Osteocyte (in vitro differentiated cells): ENCODE measurements at places on chromosomes 12 and 14. TPM values are rescaled to one million over a fixed set of nuclear protein-coding genes. Genes with fewer than 3 reads are reported as not detected.

The PZP gene
- not detected in 2 replicates for total RNA-seq

The SLCO1B3 gene
- not detected in 2 replicates for total RNA-seq

- peaks cover 96% of the 10 kb centered on the region for H3K27me3 ChIP-seq
- H3K27ac ChIP-seq = no peak overlapping the region
- H3K36me3 ChIP-seq = no peaks in the 10 kb centered on the region
- H3K4me3 ChIP-seq = no peak overlapping the region
Observed at GRCh38 chr12:114698566-114699163, 14.7 kb upstream of the TBX3 start.

- peaks cover 32% of the 10 kb centered on the region for H3K4me1 ChIP-seq
- no peaks in the 10 kb centered on the region for H3K27me3 ChIP-seq
- H3K36me3 ChIP-seq = peaks cover 10% of the 10 kb centered on the region
- no peak for DNase-seq
Observed at GRCh38 chr12:122059203-122059960, 19.2 kb upstream of the MLXIP start.

GRCh38 chr12:62210422-62210821, 49.8 kb upstream of the USP15 start:
- peaks cover 38% of the 10 kb centered on the region for H3K27me3 ChIP-seq
- H3K4me3 ChIP-seq = no peak overlapping the region
- H3K36me3 ChIP-seq = no peaks in the 10 kb centered on the region
- no peak overlapping the region for H3K27ac ChIP-seq
- DNase-seq = no peak
- H3K4me1 ChIP-seq = no peaks in the 10 kb centered on the region

DNA sequence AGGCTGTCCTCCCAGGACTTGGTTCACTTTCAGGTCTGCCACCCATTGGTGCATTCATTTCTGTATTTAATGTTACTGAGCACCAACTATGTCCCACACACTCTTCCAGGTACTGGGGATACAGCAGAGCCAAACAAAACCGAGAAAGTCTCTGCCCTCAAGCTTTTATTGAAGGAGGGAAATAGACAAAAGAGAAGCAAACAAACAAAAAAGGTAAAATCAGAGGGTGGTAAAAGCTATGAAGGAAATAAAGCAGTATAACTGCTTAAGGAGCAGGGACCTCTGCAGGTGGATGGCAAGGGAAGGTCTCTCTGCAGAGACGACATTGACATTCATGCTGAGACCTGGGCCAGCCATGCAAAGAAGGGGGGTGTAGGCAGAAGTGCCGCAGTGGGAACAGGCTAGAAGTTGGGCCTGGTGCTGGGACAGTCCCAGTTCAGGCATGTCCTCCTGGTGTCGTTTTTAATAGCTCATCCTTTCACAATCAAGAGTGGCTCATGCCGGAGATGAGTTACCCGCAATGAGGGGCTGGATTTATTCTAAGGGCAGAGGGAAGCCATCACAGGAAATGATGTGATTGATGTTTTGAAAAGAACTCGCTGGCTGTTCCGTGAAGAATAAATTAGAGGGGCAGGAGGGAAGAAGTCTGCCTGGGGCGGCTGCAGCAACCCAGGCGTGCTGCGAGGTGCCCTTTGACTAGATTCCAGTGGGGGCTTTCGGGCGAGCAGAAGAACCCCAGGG, 72.8 kb downstream of the IRF2BPL start:
- peaks cover 88% of the 10 kb centered on the region for H3K4me1 ChIP-seq
- DNase-seq = no peak
- H3K27ac ChIP-seq = peak overlapping the region; percentile 98
- peak overlapping the region; percentile 54 for H3K4me3 ChIP-seq

- H3K27ac ChIP-seq = no peak overlapping the region
- H3K27me3 ChIP-seq = peaks cover 6% of the 10 kb centered on the region
- DNase-seq = no peak
- H3K4me1 ChIP-seq = peaks cover 8% of the 10 kb centered on the region
- no peaks in the 10 kb centered on the region for H3K36me3 ChIP-seq
- H3K4me3 ChIP-seq = no peak overlapping the region
Observed at GRCh38 chr12:27818401-27818918, 38.4 kb upstream of the MANSC4 start.
